ENCODE measurements at places on chromosomes 5 and 9.

GRCh38 chr5:75617736-75618352 is 6.6 kb downstream of the ANKDD1B start:
- DNase-seq = no peak

- DNase-seq = no peak
Observed at GRCh38 chr5:133944263-133945185, 23.9 kb downstream of the C5orf15 start.

- DNase-seq = no peak
Observed at GRCh38 chr9:113934829-113935676, 58.9 kb downstream of the ZNF618 start.

DNA sequence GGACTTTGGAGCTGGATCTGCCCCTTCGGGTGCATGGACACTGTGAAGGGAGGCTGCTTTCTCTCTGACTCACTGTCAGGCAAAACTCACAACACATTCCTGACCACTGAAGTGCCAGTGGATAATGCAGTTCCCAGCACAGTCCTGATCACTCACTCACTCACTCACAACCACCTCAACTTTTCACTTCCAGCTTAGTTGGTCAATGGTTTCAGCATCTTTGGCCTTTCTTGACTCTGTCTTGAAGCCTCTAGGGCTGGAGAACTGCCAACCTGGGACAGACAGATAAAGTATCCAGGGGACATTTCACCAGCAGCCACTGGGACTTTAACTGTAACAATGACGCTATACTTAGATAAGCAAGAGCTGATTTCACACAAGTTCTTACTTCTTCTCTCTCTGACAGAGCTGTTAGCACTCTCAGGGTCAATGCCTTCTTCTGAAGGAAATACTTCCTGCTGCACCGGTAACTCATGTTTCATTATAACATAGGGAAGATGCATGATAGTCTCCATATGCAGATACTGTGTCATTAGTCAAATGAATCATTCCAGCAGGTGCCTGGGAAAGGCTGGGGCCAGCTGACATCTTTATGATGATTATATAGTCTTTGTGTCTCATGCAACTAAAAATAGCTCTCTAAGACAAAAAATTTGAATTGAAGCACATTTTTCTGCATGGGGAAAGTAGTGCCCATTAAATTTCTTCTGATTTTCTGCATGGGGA is 499.0 kb downstream of the SEMA5A start:
- no peak for DNase-seq

GRCh38 chr9:98927724-98928123 is 16.0 kb upstream of the COL15A1 start:
- no peak for DNase-seq

DNA sequence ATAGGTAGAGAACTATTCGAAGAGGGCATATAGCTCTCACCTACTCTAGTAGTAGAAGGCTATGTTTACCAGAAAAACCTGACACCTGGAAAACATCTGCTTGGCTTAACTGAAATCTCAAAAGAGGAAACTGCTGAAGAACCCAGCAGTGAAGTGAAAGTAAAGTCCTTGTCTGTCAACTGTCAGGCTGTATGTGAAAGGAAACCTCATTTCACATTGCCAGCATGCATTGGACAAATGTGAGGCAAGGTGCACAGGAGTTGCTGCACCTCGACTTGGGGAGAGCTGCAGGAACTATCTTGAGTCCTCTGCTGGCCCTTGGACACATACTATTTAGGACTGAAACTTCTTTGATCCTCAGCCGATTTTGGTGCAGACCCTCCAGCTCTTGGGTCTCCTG is 53.3 kb downstream of the NREP start:
- DNase-seq = no peak

DNA sequence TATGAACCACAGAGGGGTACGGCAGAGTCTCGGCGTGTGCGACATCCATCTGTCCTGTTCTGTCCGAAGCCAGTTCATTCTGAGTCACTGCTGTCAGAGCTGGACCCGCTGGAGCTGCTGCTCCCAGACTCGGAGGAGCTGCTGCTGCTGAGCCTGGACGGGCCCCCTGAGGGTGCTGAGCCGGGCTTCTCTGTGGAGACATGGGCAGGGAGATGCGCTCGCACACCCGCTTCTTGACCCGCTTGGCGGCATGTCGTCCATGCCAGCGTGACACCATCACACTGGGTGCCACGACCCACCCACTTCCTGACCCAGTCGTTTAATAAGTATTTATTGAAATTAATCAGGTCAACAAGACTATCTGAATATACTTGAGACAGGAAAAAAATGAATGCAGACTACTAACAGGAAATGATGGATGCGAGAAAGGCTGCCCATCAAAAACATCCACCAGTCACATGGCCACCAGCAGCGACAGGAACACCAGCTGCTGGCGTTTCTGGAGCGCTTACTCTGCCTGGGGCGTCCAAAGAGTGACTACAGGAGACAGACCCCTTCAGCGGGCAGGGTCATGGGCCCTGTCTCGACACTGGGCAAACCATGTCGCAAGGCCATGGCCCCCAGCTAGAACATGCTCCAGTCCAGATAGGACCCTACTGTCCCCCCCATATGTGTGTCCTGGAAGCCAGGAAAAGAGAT is 8.4 kb downstream of the BRD3OS start:
- DNase-seq = no peak

GRCh38 chr9:130110596-130111021 is 56.9 kb downstream of the GPR107 start:
- DNase-seq = no peak

- no peak for DNase-seq
Observed at GRCh38 chr5:141223112-141223783, at the start of gene PCDHB14. Gene PCDHB14, plus strand, starts transcription at chr5:141223343. Its CDS starts 163 bp downstream, at chr5:141223506.

- no peak for DNase-seq
Observed at GRCh38 chr9:90896231-90896630, 94.6 kb downstream of the SYK start.

DNA sequence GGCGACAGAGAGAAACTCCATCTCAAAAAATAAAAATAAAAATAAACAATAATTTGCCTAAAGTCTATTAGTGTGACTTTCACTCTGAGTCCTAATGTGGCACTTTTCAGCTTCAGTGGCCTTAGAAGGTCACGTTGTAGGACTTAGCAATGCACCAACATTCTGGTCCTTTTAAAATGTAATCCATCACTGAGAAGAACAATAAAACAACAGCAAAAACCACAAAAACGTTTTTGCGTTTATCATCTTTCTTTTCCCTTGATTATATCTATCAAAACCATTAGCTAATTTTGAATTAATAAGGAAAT is 190.1 kb upstream of the ZNF608 start:
- no peak for DNase-seq

GRCh38 chr5:1316588-1317340 is 21.9 kb upstream of the TERT start:
- no peak for DNase-seq

DNA sequence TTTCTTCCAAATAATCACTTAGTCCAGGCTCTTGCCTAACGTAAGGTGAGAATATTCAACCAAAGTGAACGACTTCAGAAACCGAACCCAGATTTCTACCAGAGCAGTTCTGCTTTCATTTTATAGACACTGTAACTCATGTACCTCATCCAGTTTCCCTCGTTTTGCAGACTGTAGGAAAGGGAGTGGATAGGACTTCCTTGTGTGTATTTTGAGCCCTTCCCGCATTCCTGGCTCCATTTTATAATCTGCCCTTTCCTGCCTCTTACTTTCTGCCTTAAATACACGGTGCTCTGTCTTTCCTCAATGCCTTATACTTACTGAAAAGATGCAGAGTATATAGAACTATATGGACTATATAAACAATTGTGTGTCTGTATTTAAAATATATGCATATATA is 20.8 kb downstream of the MINAR2 start:
- no peak for DNase-seq

DNA sequence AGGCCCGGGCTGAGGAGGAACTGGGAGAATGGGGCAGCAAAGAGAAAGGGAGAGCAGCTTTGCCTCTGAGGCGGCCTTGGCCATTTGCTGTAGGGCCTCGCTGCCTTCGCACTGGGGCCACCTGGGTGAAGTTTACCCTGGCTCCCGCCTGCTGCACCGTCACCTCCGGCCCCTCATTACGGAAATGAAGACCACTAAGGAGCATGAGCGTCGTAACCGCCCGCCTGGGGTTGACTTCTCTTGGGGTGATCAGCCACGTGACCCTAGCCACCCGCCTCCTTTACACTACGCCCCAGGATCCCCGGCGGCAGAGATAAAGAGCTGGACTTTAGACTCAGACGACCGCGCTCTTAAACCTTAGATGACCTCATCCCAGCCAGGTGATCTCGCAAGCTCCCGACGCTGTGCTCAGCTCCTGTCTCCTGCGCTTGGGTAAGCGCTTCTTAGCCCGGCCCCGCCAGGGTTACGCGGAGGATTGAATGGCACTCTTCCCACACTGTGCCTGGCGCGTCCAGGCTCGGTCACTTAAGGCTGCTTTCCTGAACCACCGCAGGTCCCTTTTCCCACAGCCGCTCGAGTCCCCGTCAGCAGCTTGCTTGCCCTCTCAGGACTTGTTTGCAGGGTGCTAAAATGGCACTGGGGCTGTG is 107.9 kb upstream of the LARP1 start:
- no peak for DNase-seq

DNA sequence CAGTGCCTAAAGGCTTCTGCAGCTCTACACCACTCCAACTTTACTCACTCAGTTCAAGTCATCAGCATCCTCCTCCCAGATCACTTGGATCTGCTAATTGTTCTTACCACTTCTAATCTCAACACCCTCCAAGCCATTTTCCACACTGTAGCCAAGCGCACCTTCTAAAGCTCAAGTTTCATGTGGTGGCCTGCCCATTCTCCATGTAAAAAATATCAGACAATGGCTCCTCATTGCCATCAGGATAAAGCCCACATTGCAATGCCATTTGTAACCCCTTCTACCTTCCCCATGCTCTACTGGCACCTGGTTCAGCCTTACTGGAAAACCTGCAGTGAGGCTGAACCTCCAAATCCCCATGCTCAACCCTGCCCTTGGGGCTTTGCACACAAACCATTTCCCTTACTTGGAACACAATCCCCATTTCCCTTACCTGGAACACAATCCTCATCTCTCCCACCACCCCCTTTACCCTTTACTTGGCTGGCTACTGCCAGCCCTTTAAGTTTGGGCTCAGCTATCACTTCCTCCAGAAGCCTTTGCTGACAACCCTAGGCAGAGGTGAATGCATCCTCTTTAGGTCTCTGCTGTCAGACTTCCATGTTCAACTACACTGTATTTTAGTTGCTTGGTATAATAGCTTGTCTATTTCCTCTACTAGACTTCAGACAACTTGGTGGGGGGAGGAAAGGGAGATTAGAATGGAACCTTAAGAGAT is 220.0 kb downstream of the TSSK1B start:
- no peak for DNase-seq

- no peak for DNase-seq
Observed at GRCh38 chr9:87872079-87872624, 10.5 kb upstream of the SPATA31E1 start.

DNA sequence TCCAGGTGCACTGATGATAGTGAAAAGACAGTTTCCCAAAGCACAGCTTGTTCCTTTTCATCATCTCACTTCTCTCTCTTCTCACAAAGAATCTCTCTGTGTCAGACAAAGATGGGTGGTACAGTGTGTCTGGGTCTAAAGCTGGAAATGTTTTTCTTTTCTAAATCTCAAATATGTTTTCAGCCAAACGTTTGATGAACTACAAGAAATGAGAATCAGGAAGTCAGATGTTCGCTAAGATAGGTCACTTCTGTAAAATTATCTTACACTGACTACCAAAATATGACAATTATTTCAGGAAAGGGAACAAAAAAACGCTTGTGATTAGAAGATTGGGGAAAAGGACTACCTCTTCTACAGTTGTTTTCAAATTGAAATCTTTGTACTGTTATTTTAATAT is 708.8 kb downstream of the PTPRD start:
- DNase-seq = no peak

DNA sequence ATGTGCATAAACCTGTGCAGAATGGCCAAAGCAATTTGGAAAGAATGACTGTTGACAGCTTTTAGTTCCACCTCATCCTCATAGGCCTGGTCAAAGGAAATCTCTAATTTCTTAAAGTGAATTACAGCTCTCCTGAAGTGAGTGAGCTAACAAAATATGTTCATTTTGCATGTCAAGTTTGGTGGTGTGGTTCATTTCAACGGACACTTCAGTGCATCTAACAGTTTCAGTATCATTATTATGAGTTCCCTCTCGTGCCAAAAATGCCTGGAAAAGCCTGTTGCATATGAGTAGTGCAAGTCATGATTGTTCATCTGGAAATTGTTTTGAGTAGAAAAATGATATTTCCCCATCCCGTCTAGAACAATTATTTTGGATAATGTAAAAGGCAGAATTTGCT is 53.2 kb upstream of the HMHB1 start:
- no peak for DNase-seq

- no peak for DNase-seq
Observed at GRCh38 chr5:14325369-14325768, 182.2 kb downstream of the TRIO start.

DNA sequence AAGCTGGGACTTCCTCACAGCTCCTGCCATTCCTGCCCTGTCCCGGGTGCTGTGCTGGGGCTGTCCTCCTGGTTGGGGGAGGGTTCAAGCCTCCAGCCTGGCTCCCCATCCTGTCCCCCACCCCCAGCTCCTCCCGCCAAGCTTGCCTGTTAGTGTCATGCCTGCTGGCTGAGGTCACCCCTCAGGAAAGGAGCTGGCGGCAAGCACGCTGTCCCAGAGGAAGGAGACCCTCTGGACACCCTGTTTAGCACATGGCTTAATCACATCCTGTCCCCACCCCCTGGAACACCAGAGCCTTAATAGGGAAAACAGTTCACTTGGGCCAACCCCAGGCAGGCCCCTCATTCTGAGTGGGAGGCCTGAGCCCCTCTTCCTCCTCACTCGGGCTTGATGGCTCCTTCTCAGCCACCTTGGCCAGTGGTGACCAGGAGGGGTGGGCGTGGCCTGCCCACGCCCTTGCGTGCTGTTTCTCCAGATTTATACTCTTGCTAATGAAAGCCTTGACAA is 9.2 kb upstream of the PHYHD1 start:
- DNase-seq = no peak

DNA sequence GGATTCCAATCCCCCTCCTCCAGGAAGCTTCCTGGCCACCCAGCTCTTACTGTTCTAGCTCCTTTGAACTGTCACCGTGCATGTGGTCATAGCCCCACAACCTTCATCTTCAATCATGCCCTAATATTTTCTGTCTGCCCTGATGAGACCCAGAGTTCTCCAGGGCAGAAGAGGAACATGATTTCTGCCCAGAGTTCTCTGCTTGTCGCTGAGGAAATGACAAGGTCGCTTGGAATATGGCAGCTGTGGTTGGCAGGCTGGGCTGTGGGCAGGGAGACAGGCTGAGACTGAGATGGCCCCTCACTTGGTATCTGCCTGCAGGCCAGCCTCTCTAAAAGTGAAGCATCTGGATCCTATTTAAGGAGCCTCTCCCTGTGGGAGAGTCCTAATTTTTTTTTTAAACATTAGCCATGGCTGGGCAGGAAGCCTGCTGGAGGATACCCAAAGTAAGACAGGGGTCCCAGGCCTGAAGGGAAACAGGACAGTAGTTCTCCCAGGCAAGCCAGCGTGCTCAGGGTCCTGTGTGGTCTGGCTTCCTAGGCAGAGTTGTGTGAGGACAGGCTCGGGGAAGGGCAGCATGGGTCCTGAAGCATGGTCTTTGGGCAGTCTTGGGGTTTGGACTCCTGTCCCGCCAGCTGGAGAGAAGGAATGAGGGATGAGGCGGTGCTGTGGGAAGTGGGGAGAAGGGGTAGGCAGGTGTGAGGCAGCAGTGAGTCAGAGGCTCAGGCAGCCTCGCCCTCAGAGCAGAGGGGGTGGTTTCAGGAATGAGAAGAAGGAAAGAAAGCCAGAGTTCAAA is 242.1 kb downstream of the FSTL4 start:
- DNase-seq = no peak

GRCh38 chr5:164139423-164139822 is 634.0 kb downstream of the MAT2B start:
- no peak for DNase-seq
